ENCODE measurements at places on chromosomes 13 and 19.

DNA sequence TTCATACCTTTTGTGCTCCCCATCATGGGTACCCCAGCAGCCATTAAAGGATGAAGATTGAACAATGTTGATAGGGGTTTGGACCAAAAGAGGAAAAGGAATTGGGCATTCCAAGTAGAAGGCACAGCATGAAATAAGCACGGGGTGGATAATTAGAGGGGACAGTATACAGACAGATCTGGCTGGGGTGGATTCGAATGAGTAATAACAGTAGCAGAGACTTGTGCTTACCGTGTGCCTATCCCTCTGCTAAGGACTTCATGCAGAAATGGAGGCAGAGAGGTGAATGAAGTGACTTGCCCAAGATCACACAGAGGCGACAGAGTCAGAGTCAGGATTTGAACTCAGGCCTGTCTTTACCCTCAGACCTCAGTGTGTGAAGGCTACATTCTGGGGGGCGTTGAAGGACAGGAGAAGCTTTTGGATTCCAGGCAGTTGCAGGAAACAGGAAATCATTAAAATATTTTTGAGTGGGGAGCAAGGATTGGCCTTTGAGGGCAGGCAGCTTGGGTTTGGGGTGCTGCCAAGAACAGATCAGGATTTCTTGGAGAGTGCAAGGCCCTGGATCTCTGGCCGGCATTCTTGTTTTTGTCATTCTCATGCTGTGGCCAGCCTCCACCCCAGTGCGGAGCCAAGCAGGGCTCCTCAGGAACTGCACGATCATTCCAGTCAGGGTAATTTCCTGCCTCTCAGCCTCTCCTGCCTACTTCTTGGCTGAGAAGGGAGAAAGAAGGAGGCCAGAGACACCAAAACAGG is 18.7 kb downstream of the PAF1 start:
- no peak for DNase-seq

GRCh38 chr19:12952488-12953137 is 4.4 kb downstream of the GADD45GIP1 start:
- no peak for DNase-seq

GRCh38 chr19:3958836-3959765 is 11.8 kb downstream of the DAPK3 start:
- DNase-seq: no peak

- DNase-seq: no peak
Measured at GRCh38 chr19:13553880-13554400, 47.7 kb upstream of the CACNA1A start.

DNA sequence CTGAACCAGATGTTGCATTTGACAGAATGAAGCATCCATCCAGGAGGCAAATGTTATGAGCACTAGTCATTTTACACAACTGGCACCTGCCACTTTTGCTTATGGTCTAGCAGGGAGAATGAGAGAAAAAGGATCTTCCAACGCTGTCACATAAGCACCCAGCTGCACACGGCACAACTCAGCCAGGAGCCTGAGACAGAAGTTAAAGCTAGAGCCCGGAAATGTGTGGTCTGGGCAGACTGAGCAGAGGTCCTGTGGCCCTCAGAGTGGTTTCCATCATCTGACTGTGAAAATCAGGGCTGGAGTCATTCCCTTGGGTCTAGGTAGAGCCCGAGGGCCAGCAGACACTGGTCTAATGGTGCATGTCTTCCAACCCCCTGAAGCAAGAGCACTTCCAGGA is 78.4 kb upstream of the XPO4 start:
- DNase-seq: no peak

DNA sequence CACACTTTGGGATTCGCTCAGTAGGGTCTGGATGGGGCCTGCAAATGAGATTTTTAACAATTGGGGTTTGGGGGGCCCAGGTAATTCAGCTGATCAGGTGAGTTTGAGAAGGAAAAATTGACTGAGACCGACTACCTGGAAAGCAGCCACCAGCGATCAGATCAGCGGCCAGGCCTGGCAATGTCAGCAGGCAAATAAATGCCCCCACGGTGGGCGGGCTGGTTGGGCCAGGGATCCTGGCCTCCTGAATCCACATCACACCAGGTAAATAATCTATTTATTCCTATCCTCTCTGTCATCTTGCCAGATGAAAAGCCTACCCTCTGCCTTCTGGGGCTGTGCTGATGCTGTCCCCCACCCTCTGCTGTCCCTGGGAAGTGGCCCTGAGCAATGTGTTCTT is 9.4 kb downstream of the NAPA start:
- DNase-seq: no peak

All from NCI-H2081 treated with DMSO at 0.1 percent for 48 hours (cell line).